ENCODE measurements at places on chromosomes 5 and 9.

DNA sequence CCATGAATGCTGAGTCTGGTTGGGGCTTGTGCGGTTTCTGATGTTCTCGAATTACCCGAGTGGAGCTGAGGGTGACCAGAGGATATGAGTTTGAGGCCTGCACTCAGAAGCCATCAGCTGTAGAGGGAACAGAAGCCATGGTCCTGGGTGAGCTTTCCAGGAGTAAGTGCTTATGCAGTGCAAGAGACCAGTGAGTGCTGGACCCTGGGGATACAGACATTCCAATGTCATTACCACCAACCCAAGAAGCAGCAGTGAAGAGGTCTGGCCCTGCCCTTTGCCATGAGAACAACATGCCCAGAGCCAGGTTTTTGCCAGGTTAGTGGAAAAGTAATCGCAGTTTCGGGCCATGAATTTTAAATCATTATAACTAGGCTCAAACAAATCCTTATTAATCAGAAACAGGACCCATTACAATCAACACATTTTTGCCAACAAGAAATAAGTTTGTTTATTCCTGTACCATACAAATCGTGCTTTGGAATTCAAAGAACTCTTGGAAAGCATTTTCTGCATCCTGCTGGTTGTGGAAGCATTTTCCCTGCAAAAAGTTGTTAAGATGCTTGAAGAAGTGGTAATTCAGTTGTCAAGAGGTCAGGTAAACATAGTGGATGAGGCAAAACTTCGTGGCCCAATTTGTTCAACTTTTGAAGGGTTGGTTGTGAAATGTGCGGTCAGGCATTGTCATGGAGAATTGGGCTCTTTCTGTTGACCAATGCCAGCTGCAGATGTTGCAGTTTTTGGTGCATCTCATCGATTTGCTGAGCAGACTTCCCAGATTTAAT is 154.6 kb downstream of the SYK start:
- no peak for DNase-seq

GRCh38 chr5:59001154-59001553 is 418.3 kb downstream of the RAB3C start:
- DNase-seq: no peak

- DNase-seq: no peak
Observed at GRCh38 chr9:33165263-33166151, 1.6 kb downstream of the B4GALT1 start.

GRCh38 chr5:41148448-41148847 is 64.9 kb downstream of the C6 start:
- DNase-seq: no peak

- no peak for DNase-seq
Observed at GRCh38 chr9:37471942-37472684, 6.9 kb upstream of the ZBTB5 start.

DNA sequence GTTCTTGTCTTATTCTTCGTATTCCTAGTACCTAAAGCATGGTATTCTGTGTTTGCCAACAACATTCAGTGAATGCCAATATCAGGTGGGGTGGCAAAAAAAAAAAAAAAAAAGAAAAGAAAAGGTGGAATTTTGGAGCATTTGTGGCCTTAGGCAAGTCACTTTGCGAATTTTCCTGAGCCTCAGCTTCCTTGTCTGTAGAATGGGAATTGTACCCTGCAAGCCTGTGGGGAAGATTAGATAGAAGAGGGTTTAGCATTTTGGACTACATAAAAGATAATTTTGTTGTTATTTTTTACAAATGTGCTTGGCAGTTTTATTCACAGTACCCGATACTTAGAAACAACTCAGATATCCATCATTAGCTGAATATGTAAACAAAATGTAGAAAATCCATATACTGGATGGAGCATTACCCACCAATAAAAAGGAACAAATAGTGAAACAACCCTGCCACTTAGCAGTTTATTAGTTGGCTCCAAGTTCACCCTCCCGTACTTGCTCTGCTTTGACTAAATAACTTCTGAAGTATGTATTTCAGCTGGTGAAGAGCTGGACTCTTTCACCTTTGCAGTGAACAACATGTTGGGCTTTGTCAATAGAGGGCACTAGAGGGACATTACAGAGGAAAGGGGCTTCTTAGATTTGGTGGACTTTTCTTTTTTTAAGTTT is 13.6 kb downstream of the UBE2D2 start:
- no peak for DNase-seq

DNA sequence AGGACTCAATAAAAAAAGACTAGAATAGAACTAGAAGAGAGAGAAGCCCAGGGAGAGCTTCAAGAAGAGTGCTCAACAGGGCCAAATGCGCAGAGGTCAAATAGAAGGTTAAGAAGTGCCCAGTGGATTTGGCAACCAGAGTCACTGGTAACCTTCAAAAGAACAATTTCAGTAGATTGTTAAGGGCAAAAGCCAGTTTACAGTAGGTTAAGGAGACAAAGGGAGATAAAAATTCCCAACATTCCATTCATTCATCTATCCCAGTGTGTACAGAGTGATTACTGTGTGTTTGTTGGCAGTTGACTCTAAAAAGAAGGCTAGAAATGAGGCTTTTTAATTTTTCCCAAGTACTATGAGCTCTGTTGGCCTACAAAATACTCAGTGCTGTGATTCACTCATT is 69.4 kb downstream of the RIGI start:
- no peak for DNase-seq

- DNase-seq: no peak
Observed at GRCh38 chr5:141477044-141477575, 1.3 kb downstream of the PCDHGC3 start.

DNA sequence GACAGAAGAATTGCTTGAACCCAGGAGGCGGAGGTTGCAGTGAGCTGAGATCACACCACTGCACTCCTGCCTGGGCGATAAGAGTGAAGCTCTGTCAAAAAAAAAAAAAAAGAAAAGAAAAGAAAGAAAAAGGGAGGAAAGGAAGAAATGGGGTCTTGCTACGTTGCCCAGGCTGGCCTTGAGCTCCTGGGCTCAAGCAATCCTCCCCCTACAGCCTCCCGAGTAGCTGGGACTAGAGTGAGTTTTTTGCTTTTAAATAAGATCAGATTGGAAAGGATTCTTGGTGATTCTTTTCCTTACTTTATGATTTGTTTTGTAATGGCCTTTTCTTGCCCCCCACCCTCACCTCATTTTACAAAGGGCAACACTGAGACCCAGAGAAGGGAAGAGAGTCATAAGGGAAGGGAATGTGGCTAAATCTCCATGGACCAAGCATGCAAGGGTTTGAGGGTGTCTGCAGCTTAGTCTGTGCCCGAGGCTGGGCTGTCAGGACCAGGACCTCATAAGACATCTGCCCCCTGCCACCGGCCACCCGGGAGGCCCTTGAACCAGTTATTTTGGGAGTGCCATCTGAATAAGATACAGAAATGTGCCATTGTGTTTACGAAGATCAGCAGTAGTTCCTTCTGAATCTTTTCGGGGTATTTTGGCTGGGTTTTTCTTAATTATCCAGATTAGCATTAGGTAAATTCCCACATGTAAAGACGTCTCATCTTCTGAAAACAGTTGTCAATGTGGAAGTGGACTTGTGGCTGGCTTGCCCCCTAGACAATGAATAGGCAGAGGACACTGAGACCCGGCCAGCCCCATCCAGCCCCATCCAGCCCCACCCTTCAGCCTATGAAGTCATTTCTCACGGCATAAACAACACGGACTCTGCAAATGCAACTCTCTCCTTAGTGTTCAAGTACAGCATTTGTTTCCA is 44.5 kb upstream of the GRHPR start:
- DNase-seq: no peak

Measured in activated CD4-positive, alpha-beta T cell treated with anti-CD3 and anti-CD28 coated beads, Interleukin-2, amount 50 U/mL, for 24 hours (primary cell).